ENCODE measurements at places on chromosomes 16 and 17.

DNA sequence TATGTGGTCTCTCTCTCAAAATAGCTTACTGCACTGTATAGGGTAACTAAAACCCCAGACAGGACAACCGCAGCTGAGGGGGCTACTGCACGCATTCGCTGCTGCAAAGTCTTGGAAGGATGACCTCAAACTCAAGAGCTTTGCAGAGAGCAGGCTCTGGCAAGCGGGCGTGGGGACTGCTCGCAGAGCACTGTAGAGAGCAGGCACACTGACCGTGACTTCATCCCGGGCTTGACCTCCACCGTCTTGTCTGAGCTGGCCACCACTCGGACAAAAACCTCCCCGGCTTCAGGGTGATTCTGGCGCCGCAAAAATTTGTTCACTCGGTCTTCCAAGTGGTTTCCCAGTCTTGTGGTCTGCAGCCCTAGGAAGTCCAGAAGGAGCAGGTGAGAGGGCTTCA lies 22.9 kb upstream of the TRAP1 start:
- DNase-seq, result no peak

- DNase-seq, result no peak
Observed at GRCh38 chr16:73171380-73171779, 123.5 kb upstream of the ZFHX3 start.

DNA sequence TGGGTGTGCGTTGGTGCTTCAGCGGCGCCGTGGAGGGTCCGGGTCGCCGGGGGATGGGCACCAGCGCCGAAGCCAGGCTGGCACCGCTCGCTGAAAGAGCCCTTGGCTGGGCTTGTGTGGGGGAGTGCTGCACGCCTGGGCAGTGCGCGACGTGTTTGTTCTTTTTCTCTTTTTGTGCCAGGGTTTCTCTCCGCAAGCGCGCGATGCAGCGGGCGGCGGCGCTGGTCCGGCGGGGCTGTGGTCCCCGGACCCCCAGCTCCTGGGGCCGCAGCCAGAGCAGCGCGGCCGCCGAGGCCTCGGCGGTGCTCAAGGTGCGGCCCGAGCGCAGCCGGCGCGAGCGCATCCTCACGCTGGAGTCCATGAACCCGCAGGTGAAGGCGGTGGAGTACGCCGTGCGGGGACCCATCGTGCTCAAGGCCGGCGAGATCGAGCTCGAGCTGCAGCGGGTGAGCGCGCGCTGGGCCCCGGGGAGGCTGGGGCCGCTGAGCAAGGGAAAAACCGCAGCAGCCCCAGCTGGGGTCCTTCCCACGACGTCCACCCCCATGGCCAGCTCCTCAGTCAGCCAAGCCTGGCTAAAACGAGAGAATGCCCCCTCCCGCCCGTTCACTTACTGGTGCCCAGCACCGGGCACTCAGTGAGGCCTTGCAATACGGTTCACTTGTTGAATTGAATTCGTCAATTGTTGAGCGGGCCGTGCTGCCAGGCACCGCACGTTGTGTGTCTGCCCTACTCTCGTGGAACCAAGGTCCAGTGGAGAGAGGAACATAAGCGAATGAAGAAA lies 541 bp downstream of the GPT2 start:
- no peak for DNase-seq

GRCh38 chr16:78211946-78212345 lies 112.5 kb downstream of the WWOX start:
- peak; percentile 84 for DNase-seq

DNA sequence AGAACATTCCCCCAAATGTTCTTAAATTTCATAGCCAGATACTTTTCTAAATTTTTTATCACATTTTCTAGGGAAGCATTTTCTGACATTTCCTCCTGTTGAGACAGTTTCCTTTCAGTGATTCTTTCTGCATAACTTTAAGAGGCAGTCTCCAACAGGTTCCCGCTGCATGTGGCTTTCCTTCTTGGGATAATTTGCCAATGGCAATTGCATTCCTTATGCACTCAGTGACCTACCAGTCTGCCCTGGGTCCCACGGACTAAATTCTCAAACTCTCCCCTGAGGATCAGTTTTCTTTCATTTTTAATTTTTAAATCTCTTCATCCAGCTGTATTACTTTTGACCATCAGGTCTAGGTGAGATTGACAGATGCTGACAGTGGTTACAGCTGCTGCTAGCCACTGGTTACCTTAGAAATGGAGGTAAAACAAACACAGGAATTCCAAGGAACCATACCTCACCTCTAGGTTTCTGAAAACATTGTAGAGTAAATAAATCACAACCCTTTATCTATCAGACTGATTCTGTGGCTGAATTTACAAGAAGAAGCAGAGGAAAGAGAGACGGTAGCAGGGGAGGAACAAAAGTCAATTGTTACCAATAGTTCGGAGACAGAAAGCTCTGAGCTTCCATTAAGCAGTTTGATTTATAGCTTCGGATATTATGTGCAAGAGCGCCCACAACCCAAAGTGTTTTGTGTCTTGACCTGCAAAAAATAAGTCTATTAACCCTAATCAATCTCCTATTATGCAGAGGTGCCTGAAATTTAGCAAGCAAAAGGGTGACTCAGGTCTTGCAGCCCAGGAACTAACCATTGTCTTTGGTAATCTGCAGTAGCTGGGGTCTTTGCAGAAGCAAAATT lies 216.0 kb downstream of the PMP22 start:
- no peak for DNase-seq

DNA sequence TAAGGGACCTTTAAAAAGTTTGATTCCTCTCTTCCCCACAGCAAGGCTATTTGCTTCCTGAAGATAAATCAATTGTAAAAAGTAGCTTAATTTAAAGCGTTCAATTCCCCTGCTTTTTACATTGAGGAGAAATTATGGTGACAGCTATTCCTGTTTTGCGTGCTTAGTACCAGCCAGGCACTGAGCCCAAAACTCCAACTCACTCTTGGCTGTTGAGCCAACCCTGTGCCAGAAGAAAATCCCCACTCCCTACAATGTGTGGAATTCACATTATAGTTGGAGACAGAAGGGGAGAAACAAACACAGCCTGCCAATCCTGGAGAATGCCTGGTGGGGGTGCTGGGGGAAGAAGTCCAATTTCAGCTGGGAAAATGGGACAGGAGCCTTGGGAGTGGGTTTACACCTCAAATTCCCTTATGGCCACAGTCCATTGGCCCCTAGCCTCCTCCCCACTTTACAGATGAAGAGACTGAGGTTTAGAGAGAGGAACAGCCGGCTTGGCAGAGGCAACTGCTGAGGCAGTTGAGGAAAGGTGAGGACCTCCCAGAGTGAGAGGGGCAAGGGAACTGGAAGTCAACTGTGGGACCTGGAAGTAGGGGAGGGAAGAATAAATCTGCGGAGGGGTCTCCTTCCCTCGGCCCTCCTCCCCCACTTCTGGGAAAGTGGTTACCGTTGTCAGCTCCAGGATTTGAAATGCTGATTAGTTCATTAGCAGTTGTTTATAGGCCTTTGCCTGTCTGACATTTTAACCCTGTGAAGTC lies 26.1 kb downstream of the CDH1 start:
- DNase-seq, result no peak

DNA sequence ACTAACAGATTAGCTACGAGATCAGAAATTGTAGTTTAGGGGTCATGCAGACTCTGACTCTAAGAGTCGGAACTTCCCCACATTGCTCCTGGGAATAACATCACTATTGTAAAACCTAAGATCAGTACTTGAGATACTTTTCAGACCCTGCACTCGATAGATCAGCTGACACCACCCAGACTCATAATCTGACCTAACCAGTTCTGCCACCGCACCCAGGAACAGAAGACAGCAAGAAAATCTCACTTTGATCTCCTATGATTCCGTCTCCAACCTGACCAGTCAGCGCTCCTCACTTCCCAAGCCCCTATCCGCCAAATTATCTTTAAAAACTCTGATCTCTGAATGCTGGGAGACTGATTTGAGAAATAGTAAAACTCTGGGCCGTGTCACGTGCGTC lies 27.2 kb upstream of the ASGR2 start:
- DNase-seq, result peak; percentile 59

DNA sequence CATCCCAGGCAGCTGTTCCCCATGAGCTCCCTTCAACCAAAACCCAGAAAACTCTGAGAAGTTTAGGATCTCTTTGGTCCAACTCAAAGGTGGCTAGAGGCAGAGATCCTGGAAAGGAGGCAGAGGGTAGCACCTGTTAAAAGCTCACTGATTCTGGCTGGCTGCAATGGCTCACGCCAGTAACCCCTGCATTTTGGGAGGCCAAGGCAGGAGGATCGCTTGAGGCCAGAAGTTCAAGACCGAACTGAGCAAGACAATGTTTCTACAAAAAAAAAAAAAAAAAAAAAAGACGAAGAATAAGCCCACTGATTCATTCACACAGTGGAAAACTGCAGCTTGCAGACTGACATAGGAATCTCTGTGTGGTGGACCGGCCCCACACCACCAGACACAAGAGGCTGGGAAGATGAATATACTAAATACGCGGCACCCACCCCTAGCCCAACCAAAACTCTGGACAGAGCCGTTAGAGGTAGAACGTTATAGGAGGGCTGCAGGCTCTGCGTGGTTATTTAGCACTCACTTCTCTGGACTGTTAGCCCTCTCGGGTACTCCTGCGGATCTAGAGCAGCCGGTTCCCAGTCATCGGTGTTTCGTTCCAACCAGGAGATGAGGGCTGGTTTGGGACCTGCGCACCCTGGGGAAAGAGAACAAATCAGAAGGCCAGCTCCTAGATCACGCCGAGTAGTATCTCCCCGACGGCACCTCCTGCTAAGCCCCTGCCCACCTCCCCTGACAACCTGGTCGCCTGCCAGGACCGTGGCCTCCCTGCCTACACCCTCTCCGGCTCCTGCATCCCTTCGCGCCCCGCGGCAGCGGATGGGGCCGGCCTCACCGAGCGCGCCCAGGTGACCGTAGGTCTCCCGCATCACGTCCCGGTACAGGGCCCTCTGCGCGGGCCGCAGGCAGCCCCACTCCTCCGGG lies 925 bp downstream of the ZNF689 start:
- DNase-seq, result peak; percentile 59

- DNase-seq, result no peak
Observed at GRCh38 chr17:80498242-80498919, 22.0 kb upstream of the NPTX1 start.

GRCh38 chr16:16006650-16007049 lies 57.2 kb downstream of the ABCC1 start:
- DNase-seq, result no peak

- peak; percentile 65 for DNase-seq
Observed at GRCh38 chr17:72977771-72978417, 114.6 kb downstream of the SLC39A11 start.

DNA sequence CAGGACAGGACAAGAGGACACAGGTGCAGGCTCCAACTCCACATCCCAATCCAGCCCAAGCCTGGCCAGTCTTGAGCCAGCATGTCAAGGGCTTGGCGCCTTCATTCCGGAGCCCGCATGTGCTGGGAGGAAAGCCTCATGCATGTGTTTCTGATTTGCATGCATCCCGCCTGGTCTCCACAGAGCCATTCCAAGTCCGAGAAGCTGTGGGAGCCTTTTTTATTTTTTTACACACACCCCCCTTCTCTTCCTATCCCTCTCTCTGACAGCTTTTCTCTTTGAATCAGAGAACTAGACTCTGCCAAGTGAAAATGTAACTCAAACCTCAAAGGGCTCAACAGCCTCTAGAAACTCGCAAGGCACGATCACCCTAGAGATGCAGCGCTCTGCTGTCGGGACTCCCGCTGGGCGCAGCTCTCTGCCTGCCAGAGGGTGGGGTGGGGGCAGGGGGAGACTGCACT lies 45.1 kb downstream of the NOG start:
- DNase-seq, result no peak

DNA sequence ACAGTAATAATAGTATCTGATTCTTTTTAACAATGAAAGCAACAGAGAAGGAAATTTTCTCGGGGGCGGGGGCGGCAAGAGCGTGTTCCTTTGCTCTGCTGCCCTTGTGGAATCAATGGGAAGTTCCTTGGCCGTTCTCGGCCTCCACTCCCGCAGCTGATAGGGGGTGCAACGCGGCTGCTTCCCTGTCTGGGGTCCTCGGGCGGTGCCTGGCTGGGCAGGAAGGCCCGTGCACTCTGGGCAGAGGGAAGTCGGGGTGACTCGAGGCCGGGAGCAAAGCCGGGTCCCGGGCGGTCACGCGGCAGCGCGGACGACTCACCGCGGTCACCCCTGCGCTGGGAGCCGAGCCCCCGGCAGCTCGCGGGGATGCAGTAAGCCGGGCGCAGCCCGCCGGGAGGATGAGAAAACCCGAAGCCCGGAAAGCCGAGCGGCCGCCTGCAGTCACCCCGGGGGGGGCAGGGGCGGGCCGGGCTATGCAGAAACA lies 2.5 kb downstream of the TUBB3 start:
- DNase-seq, result no peak

- DNase-seq, result no peak
Observed at GRCh38 chr17:992933-993332, 4.0 kb upstream of the TIMM22 start.

DNA sequence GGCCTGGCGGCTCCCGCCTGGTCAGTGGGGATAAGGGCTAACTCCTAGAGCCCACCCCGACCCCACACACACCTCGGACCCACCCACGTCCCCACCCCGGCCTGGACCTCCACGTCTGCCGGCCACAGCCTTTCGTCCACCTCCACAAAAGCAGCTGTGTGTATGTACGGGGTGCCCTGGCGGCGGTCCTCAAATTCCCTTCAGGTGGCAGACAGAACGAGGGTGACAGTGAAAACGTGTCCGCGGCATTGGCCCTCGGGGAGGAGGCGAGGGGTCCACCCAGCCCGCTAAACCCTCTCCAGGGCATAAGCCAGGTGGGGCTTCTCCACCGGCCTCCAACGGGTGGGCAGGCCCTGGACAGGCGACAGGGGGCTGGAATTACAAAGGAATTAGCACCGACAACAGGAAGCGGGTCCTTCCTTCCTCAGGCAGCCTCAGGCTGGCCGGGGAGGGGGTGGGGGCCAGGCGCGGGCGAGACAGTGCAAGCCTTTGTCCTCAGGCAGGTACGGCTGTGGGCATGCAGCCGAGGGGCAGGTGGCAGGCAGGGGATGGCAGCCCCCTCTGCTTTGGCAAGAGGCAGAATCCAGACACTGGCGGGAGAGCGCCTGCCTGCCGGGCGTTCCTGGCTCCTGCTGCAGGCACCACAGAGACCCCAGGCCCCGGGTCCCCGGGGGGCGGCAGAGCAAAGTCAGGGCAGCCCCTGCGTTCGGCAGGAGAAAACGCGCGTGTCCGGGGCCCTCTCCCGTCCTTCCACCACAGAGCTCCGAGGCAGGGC lies 12.3 kb upstream of the PITPNA start:
- no peak for DNase-seq

- DNase-seq, result no peak
Observed at GRCh38 chr17:76579281-76579680, 6.4 kb downstream of the ST6GALNAC2 start.

- no peak for DNase-seq
Observed at GRCh38 chr17:63639125-63639524, 16.9 kb downstream of the MAP3K3 start.

- DNase-seq, result no peak
Observed at GRCh38 chr17:49457564-49458535, 37.2 kb upstream of the NGFR start.

GRCh38 chr16:57372372-57373116 lies at the start of gene CX3CL1:
Gene CX3CL1 (plus strand): TSS chr16:57372490. CDS start chr16:57372569, 79 bp downstream.
- DNase-seq, result peak; percentile 74

- DNase-seq, result no peak
Observed at GRCh38 chr17:74326506-74326905, 480 bp downstream of the KIF19 start.

GRCh38 chr17:28272166-28272565 lies 46.8 kb upstream of the TMEM97 start:
- no peak for DNase-seq

GRCh38 chr17:63969278-63969677 lies 3.4 kb downstream of the SCN4A start:
- no peak for DNase-seq

Measured in Calu3 (cell line).